Parietal lobe (tissue), 2 donors: ENCODE measurements at places on chromosomes 6 and 20. TPM values are rescaled to one million over a fixed set of nuclear protein-coding genes. Genes with fewer than 3 reads are reported as not detected.

GDAP1L1 gene
- 121 TPM for total RNA-seq

HTR1E gene
- 0.63 TPM for total RNA-seq

MEP1A gene
- total RNA-seq = not detected

POM121L2 gene
- not detected for total RNA-seq

F13A1 gene
- 2.5 TPM for total RNA-seq

RCAN2 gene
- 7.5 TPM for total RNA-seq

SASH1 gene
- 27.2 TPM for total RNA-seq

MROH8 gene
- total RNA-seq = 4.4 TPM

NCR2 gene
- not detected for total RNA-seq

BMP5 gene
- 0.94 TPM for total RNA-seq

C20orf141 gene
- total RNA-seq = not detected
